Articular chondrocyte of knee joint (primary cell): ENCODE measurements at places on chromosomes 16 and 17. TPM values are rescaled to one million over a fixed set of nuclear protein-coding genes. Genes with fewer than 3 reads are reported as not detected.

SMARCD2 gene
- 65.2 and 77.0 TPM in 2 replicates for total RNA-seq

DHX8 gene
- 38.2 and 38.7 TPM in 2 replicates for total RNA-seq

HSD11B2 gene
- 0.11 TPM in 1 of 2 replicates, not detected in the other for total RNA-seq

CCL1 gene
- total RNA-seq: not detected in 2 replicates

MT2A gene
- total RNA-seq: 25.3 and 37.2 TPM in 2 replicates

SLC12A3 gene
- total RNA-seq: not detected in 2 replicates

ERBB2 gene
- total RNA-seq: 41.0 and 44.4 TPM in 2 replicates

SHPK gene
- 11.8 and 14.1 TPM in 2 replicates for total RNA-seq
